NCI-H1930 (cell line): ENCODE measurements at places on chromosomes 7 and 10.

- DNase-seq, result no peak
Measured at GRCh38 chr7:20220293-20220761, 3.1 kb upstream of the MACC1 start.

DNA sequence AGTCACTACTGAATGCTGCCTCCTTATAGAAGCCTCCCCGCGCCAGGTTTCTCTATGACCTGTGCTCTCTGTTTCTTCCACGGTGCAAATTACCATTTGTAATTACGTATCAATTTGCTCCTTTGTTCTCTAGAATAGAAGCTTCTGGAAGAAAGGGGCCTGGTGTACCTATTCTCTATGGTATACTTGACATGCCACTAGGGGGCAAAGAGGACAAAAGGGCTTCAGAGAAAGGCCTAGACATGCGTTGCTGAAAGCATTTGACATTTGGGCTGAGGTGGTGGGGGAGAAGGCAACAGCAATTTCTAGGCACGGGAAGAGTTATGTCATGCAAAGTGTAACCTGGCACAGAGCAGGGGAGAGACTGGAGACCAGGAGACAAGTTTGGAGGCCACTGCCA lies 148.7 kb downstream of the WDR11 start:
- no peak for DNase-seq

GRCh38 chr7:88104732-88105131 lies 115.1 kb downstream of the SRI start:
- no peak for DNase-seq

DNA sequence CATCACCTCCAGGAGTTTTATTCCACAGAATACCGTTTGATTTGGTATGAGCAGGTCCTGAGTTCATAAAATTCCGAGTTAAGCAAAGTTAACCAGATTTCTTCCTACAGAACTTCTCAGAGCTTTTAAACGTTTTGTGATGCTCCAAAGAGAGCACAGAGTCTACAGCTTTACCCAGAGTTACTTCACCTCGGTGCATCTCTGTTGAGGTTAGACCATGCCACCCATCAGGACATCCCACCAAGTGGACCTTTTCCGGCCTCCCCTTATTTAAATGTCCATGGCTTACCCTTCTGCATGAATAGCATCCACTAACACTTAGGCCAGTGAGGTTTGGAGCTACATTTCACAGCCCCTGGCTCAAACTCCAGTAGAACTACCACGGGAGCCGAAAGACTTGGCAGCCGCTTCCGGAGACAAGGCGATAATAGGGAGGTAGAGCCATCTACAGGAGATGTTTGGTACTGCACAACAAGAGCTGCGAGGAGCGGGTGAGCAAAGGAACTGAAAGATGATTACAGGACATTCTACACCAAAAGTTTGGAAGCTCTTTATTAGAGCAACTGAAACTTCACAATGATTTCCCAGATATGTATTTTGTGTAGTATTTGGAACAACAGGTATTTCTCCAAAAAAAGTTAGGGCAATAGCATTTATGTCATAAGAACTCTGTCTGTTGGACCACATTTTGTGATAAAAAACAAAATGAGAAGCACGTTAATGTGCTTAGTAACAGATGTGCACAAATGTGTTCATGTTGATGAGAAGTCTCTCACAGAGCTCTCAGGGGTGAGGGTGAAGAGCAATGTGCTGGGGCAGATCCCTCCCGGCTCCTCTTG lies 174.7 kb downstream of the HERPUD2 start:
- peak; percentile 22 for DNase-seq

- DNase-seq, result no peak
Measured at GRCh38 chr10:51896849-51897248, 197.5 kb upstream of the CSTF2T start.

DNA sequence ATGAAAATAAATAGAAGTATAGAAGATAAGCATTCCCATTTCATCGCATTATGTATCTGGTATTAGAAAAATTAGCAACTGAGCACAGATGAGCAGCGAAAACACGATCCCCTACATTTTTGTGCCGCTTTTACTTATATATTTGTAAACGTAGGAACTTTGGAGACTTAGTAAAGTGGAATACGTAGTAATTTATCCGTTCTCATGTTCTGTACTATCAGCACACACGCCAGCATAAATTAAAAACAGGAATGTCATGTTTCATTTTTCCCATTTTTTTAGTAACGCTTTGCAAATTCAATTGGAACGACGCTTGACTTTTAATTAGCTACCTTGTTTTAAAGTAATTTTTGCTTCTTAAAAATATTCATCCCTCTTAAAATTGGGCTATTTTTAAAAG lies 2.4 kb downstream of the ZNRF2 start:
- no peak for DNase-seq

GRCh38 chr10:31926765-31927564 lies 1.7 kb downstream of the ARHGAP12 start:
- DNase-seq, result no peak
